ENCODE measurements at places on chromosomes 12 and 14.

DNA sequence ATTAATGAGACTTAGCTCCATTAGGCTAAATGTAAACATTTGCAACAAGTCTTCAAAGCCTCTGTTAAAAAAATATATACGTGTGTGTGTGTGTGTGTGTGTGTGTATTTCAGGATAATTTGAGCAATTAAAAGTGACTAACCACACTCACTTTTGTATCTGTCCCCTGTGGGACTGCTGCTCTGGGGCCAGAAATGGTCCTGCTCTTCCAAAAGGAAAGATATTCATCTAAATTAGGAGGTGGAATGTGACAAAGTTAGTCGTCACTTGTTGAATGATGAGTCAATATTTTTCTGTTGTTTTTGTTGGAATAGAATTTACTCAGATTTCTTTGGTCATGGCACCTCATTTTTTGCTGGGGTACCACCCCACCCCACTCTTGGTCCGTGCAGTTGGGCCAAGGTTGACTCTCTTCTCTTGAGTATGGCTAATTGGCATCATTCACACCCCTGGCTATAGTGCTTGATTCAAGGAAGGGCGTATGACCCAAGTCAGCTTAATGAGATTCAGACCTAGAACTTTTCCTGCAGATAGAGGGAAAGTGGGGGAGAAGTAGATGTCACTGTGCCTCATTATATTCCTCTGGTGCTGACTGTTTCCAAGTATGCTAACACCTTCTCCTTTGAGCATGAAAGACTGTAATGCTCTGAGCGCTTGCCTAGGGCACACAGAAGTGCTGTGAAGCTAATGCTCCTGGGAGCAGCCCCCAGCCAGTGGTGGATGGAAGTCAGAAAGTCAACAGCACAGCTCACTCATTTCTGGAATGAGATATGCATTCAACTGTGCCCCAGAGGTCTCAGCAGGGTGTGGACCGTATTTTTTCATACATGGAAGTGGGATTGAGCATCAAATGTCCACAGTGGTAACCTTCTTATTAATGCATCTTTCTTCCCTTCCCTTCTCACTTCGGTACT is 577.0 kb upstream of the TBX3 start:
- no peak for DNase-seq

GRCh38 chr14:31560759-31561154 is 447 bp upstream of the NUBPL start:
- no peak for DNase-seq

- no peak for DNase-seq
These were observed 45.7 kb upstream of the PDZRN4 start for GRCh38 chr12:41142376-41142775.

GRCh38 chr12:121949648-121950397 is 31.4 kb downstream of the CFAP251 start:
- no peak for DNase-seq

DNA sequence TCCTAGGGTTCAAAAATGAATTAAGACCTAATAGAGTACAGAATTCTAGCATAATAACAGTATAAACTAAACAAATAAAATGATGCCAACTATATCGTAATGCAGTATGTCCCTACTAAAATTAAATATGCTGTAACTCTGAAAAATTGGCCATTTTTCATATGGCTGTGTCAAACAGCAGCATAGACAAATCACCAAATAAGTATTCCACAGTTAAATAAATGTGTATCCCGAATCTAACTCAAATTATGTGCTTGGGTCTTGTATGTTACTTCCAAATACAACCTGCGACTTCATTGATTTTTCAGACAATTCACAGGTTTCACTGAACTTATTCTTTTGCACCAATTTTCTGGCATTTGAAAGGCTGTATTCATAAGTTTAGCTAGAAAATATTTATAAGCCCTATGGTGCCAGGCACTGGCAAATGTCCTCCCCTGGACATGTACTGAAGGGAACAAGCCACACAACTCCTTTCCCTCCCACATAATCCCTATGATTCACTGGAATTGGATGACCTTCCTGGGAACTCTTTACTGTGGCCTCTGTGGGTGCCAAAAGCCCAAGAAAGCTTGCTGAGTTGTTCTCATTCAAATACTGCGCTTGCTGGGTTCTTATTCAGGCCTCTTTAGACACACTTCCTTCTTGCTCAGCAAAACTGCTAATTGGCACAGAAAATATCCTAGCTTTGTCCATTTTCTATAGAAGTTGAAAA is 108.8 kb downstream of the KITLG start:
- DNase-seq: no peak

GRCh38 chr12:115382681-115383080 is 698.7 kb upstream of the TBX3 start:
- no peak for DNase-seq

DNA sequence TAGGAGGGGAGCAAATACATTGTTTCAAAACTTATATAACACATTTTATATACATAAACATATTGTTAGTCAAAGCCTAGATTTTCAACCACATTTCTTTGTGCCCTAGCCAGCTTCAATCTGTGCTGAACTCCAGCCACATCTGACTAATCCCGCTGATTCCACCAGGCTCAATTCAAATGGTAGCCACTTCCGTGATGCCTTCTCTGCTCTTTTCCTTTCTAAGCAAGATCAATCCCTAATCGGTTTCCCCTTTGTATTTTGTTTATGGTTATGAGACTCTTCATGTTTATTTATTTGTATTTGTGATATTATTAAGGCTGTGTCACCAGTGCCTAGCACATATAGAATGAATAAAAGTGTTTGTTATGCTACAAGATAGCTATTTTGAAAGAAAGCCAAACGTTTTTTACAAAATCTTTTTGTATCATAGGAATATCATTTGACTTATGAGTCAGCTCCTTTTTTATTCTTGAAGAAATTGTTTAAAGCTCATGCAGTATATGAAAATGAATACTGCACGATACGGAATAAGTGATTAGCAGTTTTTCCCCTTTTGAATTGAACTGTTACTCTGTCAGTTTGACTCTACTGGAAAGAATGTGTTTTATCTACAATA is 110.2 kb downstream of the PLEKHA5 start:
- no peak for DNase-seq

GRCh38 chr12:16198884-16199283 is 78.6 kb downstream of the SLC15A5 start:
- no peak for DNase-seq

DNA sequence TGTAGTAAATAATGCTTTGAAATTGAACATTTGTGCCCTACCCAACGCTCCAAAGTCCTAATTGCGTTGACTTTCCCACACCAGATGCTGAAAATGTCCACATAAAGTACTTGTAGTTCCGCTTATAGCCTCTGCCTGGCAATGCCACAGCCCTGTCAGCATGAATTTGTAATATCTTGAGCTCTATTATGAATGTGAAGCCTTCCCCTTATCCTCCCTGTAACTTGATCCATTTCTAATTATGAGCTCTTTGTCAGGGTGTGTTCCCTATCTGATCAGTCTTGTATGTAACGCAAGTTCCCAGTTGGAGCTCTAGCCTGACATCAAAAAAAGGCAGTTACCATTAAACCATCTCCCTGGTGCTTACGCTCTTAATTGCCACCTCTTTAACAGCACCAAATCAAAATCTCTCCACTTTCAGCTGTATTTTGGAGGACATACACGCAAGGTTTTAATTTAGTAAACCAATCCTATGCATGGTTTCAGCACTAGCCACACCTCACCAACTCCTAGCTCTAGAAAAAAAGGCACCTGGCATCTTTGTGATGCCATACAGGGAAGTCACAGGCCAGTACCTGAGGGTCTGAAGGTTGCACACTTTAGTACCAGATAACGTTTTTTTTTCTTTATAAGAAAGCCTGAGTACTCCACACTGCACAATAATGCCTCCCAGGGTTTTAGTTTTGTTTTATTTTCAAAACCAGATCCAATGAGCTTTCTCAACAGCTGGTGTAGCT is 69.3 kb downstream of the EEA1 start:
- DNase-seq: no peak

DNA sequence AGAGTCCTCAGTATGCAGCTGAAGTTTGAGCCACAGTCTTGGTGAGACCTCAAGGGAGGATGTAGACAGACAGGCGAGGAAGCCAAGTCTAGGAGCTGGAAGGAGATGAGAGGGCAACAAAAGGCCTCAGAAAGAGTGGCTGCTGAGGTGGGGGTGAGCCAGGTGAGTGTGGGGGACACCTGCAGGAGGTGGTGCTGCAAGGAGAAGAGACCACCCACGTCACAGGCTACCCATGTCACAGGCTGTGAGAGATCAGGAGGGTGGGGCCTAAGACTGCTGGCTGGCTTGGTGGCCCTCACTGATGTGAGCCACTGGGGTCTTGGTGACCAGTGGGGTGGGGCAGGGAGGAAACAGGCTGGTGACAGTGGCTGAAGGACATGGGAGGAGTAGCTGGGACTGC is 97.3 kb downstream of the KIF26A start:
- no peak for DNase-seq

DNA sequence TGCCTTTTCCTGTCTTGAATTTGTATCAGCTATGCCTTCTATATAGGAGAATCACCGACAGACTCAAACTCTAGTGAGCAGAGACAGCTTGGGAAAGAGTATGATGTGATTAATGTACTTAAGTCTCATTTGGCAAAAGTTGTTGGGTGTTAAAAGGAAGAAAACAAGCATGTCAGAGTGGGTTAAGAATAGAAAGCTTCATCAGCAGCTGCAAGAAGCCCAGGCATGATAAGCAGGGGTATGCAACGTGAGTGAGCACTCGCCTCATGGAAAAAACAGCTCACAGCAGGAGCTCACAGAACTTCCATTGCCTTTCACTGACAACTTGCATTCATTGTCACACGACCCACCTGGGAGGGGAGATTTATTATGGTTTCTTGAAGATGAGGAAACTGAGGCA is 35.9 kb upstream of the WNK1 start:
- DNase-seq: no peak

DNA sequence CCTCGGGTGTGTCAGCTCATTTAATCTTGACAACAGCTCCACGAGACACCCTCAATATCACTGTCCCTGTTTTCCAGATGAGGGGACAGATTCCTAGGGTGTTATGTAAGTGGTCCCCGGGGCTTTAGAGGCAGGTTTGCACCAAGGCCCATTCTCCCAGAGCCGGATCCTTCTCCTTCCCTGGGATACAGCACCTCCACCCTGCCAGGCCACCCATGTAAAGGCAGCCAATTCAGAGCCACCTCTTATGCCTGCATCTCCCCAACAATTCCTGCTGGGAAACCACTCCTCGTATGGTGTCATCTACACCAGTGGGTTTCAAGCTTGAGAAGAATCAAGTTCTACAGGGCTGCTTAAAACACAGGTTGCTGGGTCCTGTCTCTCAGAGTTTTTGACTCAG is 4.1 kb upstream of the CYP46A1 start:
- no peak for DNase-seq

GRCh38 chr14:90534838-90535555 is 138.2 kb downstream of the CALM1 start:
- no peak for DNase-seq

DNA sequence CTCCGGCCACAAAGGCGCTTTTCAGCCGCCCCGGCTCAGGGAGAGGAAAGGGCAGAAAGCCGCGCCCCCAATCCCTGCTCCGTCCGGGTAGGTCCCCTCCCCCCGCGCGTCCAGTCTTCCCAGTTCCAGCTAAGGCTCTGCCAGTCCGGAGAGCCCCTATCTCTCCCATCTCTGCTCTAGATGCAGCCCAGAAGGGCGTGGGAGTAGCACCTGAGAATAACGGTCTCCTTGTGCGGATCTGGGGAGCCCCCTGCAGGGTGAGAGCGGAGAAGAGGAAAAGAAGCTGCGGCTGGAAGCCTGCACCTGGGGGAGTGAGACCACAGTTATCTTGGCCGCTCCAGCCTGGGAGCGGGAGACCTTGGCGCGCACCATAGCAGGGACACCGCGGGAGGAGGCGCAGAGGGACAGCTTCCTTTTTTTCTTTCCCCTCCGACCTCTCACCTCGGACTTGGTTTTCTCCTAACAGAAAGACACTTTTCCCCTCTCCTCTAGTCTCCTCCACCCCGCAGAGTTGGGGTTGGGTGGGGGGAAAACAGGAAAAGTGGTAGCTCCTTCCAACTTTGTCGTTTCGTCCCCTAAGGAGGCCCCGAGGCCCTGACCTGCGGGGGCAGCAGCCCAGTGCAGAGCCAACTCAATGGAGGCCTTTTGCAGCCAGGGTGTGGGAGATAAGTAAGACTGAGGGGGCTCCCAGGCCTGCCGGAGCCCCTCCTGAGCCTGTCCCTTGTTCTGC is 2.4 kb downstream of the DHH start:
- DNase-seq: no peak

- no peak for DNase-seq
These were observed 51.0 kb downstream of the WDHD1 start for GRCh38 chr14:54975856-54976255.

- no peak for DNase-seq
These were observed 107.2 kb upstream of the VASH1 start for GRCh38 chr14:76653875-76654572.

DNA sequence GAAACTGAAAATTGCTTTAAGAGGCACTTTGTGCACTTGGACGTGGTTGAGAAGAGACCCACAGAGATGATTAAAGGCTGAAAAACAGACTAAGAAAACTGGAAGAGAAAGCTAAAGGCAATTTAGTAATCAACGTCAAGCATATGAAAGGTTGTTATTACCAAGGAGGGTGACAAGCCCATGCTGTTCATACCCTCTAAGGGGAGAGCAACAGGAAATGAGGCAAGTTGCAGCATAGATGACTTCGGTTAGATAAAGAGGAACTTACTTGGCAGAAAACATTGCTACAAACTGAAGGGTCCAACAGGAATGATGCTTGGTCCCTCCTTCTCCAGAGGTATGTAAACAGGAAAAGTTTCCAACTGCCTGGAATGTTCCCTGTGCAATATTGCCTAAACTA is 107.8 kb downstream of the DUSP6 start:
- DNase-seq: no peak

GRCh38 chr14:64467101-64467500 is 1.8 kb downstream of the AKAP5 start:
- no peak for DNase-seq

DNA sequence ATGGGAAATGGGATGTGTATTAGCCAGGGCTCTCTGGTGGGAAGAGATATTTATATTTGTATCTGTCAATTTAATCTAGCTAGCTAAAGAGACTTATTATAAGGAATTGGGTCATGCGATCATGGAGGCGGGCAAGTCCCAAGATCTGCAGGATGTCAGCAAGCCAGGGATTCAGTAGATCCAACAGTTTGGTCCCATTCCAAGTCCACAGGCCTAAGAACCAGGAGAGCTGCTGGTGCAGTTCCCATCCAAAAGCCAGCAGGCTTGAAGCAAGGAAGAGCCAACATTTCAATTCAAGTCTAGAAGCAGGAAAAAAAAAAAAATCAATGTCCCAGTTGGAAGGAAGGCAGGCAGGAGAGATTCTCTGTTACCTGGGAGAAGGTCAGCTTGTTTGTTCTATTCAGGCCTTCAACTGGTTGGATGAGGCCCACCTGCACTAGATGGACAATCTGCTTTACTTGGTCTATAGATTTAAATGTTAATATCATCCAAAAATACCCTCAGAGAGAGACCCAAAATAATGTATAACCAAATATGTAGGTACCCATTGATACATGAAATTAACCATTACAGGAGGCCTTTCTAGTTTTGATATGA is 60.7 kb upstream of the BCAT1 start:
- no peak for DNase-seq

GRCh38 chr14:64722842-64723447 is 18.7 kb downstream of the PLEKHG3 start:
- DNase-seq: no peak

GRCh38 chr12:55978393-55978792 is 4.5 kb downstream of the RAB5B start:
- no peak for DNase-seq
